ENCODE measurements at places on chromosomes 12 and 14. TPM values are rescaled to one million over a fixed set of nuclear protein-coding genes. Genes with fewer than 3 reads are reported as not detected.

DNA sequence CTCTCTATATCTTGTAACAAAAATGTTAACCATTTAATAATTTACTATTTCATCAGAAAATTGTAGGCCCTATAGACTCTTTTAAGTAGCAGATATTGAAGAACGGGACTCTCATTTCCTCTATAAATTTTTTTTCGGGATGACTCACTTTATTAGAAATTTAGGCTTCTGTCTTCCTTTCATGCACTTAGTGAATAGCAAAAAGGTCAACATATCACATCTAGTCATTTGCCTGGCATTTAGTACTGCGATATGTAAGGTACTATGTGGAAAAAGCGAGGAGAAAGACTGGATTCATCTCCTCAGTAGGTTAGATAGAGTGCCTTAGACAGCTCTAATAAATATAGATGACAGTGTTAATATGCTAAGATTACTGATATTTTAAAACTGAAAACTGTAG lies 166.3 kb upstream of the PTPRQ start:
- H3K27me3 ChIP-seq, result no peaks in the 10 kb centered on the region
- H3K36me3 ChIP-seq, result no peaks in the 10 kb centered on the region
- H3K27ac ChIP-seq, result no peak overlapping the region
- DNase-seq, result no peak
- no peak overlapping the region for H3K4me3 ChIP-seq

GRCh38 chr12:108768591-108769500 lies 37.5 kb upstream of the CORO1C start:
- DNase-seq, result peak; percentile 75
- H3K27me3 ChIP-seq, result no peaks in the 10 kb centered on the region
- peak overlapping the region; percentile 12 for H3K4me3 ChIP-seq
- no peaks in the 10 kb centered on the region for H3K4me1 ChIP-seq

DNA sequence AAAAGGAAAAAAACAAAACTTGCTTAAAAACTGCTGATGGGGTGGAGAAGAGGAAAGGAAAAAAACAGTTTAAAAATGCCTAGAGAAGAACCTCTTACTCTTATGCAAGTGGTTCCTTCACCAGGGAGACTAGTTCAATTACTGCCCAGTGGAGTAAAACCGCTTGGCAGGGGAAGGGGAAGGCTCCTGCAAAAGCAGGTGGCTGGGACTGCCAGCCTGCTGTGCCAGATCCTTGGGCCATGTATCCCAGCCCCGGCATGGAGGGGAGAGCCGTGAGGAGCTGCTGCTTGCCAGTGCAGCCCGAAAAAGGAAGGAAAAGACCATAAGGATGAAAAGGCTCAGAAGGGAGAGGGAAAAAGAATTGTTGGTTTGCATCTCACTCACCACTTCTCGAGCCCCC lies 123.0 kb downstream of the FSCB start:
- H3K27me3 ChIP-seq, result no peaks in the 10 kb centered on the region
- peaks cover 8% of the 10 kb centered on the region for H3K4me1 ChIP-seq
- no peak overlapping the region for H3K27ac ChIP-seq
- H3K36me3 ChIP-seq, result no peaks in the 10 kb centered on the region
- H3K4me3 ChIP-seq, result no peak overlapping the region

Gene CD4
- 2.7 TPM for total RNA-seq

Gene AMDHD1
- total RNA-seq, result 2.1 TPM

GRCh38 chr14:24885410-24885913 lies 164.5 kb downstream of the STXBP6 start:
- no peak for DNase-seq
- H3K36me3 ChIP-seq, result no peaks in the 10 kb centered on the region
- H3K27ac ChIP-seq, result peak overlapping the region; percentile 62
- no peaks in the 10 kb centered on the region for H3K27me3 ChIP-seq
- H3K4me3 ChIP-seq, result no peak overlapping the region
- H3K4me1 ChIP-seq, result peaks cover 17% of the 10 kb centered on the region

- H3K4me3 ChIP-seq, result no peak overlapping the region
- H3K4me1 ChIP-seq, result no peaks in the 10 kb centered on the region
- no peaks in the 10 kb centered on the region for H3K36me3 ChIP-seq
- no peak overlapping the region for H3K27ac ChIP-seq
- no peak for DNase-seq
These were observed 119.3 kb upstream of the FSCB start for GRCh38 chr14:44626423-44626822.

DNA sequence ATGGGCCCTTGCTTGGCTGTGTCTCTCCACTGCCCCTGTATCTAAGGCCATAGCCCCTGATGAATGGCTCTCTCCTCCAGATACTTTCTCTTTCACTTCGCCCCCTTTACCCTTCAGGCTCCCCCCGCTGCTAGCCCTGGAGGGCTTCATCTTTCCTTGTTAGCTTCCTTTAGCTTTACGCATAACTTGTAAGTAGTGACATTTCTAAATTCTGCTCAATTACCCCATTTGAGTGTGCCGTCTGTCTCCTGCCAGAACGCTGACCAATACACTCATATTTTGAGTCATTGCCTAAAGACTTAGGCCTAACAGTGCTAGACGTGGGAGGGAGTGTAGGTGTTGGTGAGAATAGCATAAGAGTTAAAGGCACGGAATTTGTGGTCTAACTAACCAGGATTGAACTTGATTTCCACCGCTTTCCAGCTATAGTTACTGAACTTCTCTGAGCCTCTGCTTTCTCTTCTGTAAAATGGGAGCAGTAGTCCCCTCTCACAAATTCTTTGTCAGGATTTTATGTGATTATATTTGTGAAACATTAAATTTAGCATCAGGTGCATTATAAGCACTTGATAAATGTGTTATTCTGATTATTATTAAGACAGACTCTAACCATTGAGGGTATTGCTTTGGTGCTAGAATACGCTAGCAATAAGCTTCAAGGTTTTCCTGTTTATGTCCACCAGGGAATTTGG lies 129.3 kb downstream of the ZFP36L1 start:
- H3K27me3 ChIP-seq, result no peaks in the 10 kb centered on the region
- no peaks in the 10 kb centered on the region for H3K36me3 ChIP-seq
- peaks cover 34% of the 10 kb centered on the region for H3K4me1 ChIP-seq
- DNase-seq, result no peak
- H3K27ac ChIP-seq, result no peak overlapping the region
- H3K4me3 ChIP-seq, result no peak overlapping the region

DNA sequence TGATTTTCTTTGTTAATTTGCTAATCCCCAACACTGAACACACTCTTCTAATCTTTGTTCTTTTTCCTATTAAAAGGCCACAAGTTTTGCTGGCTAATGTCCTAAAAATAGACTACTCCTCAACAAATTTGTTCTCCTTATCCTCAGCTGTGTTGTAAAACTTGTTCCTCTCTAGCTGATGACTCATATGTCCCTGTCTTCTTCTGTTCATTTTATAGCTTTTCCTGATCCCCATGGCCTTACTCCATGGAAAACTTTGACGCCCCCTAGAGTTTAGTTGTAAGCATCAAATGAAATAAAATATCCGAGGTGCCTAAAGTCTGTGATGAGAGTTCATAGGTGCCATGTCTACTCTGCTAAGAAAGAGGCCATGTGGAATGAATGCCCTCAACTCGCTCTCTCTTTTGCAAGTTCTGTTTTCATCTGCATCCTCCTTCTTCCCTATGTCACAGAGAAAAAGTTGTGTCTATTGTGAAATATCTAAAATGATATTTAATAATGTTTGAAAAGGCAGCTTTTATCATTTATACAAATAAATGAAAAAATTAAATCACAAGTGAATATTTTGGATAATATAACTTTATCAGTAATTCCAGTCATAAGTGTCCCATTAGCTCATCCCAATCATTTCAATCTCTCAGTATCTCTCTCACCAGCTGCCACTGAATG lies 237.9 kb downstream of the IPO8 start:
- DNase-seq, result peak; percentile 71
- no peaks in the 10 kb centered on the region for H3K27me3 ChIP-seq
- no peaks in the 10 kb centered on the region for H3K36me3 ChIP-seq
- H3K27ac ChIP-seq, result peak overlapping the region; percentile 42
